ENCODE measurements at places on chromosomes 5 and 9.

DNA sequence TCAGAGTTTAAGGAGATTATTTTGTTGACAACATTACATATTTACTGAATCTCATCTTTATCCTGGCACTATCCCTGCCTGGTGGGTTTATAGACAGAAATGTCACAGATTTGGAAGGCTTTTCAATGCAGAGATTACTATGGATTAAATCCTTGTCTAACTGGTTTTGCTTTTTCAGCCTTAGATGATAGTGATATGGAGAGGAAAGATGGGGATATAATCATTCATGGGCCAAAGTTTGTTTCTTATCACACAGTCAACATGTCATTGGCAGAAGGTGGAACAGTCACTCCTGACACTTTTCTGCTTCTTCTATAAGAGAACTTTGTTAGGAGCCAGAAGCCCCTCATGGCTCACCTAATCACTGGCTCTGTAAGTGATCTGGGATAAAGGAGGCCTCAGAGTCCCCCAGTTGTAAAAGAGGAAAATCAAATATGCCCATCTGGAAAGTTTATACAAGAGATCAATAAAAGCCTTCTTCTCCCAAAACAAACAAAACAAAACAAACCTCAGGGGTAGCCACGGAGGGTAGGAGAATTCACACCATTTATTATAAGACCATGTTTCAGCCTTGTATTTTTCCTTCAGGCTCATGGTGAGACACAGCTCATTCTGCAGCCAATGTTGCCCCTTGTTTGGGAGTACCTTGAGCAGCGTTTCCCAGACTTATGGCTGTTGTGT lies 101.2 kb downstream of the PCSK1 start:
- DNase-seq, result no peak

GRCh38 chr5:42970636-42971559 lies 69.2 kb downstream of the ANXA2R start:
- peak; percentile 84 for DNase-seq

GRCh38 chr5:44389090-44389822 lies at the start of gene FGF10:
Gene FGF10 (minus strand): TSS chr5:44389420. CDS start chr5:44388682, 738 bp downstream.
- peak; percentile 89 for DNase-seq

GRCh38 chr5:124679578-124680199 lies 66.8 kb downstream of the ZNF608 start:
- no peak for DNase-seq

DNA sequence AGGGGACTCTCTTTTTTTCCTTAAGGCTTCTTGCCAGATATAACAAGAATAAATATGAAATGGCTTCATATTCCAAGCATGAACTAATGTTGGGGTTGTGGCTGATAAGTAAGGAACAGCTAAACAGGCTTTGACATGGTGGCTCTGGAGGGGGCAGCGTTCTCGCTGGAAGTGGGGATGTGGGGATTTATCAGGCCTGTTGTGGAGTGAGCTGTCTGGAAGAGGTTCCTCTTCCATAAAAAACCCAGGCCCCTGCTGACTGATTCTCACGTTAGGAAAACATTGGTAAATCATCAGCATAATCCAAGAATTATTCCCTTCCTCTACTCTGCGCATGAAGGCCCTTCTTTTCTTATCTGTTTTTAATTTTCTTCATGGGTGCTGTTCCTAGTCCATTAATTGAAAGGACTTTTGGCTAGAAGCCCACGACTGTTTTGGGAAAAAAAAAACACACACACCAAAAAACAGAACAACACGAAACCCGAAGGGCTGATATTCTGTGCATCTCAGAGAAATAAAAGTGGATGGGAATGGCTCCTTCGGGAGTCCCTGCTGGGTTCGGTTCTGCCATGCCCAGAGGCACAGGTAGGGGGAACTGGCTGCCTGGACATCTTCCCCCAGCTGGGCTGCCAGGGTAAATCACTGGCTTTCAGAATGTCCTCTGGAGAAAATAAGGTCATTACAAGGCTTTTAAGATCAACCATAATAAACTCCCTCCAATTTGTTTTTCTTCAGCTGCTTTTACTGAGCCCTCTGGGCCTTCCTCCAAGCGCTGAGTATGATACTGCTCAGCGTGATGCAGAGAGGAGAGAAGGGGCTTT lies 297.0 kb downstream of the SLIT3 start:
- peak; percentile 74 for DNase-seq

- DNase-seq, result no peak
Observed at GRCh38 chr9:98569491-98569890, 139.2 kb downstream of the GABBR2 start.

DNA sequence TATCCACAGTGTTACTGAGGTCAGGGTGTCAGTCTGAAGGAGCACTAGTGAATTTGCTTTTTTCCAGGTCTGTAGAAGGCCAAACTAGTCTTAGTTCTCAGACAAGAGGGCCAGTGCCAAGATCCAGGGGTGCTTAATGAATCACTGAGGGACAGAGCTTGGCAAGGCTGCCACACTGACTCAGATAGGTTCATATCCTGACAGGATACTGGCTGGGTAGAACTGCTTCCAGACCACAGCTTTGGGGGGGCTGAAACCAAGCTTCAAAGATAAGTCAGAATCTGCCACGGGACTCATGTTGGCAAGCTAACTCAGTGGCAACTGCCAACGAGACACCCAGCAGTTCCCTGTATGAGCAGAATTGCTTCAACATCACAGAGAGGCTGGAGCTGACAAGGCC lies 1125.4 kb downstream of the EFNA5 start:
- no peak for DNase-seq

GRCh38 chr9:89788434-89788833 lies 183.6 kb downstream of the GADD45G start:
- DNase-seq, result no peak

DNA sequence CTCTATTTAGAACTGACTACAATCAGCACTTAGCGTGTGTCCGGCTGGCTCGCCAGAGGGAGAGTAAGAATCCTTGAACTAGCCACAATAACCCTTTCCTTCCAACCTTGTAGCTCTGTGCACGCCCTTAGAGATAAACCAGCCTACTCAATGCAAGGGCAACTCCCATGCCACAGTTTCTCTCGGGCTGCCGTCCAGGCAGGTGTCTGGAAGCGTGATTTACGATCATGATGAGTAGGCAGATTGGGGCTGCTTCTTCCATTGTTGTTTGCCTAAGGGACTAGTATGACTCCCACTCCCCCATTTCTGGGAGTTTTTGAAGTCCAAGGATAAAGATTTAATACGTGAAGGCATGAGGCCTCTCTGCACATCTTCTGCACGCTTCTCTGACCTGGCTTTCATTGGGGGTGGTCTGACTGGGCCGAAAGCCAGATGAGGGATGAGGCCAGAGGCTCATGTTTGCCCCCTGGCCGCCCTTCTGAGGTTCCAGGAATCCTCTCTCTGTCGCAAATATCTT lies 134.0 kb upstream of the MYO10 start:
- no peak for DNase-seq

DNA sequence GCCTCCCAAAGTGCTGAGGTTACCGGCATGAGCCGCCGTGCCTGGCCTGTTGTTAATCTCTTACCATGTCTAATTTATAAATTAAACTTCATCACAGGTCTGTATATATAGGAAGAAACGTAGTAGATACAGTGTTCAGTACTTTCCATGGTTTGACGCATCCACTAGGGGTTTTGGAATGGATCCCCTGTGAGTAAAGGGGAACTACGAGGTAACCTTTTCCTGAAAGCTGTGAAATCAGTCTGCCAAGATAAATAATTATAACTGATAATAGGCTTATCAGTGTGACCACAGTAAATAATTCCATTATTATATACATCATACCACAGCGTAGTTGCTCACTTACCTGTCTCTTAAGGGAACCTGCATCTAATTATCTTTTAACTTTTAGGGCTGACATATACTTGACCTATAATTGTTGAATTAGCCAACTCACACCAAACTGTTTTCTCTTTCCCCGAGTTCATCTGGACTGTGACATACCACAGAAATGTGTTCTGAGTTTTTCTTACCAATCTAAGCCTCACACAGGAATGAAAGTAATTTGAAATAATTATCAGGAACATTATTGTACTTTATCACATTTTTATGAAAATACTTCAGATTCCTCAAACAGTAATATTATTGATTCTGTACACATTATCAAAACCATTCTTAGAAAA lies 42.9 kb downstream of the DAPK1 start:
- no peak for DNase-seq

GRCh38 chr9:93815677-93816076 lies 139.5 kb downstream of the BARX1 start:
- DNase-seq, result no peak

Data from endodermal cell (in vitro differentiated cells).